ENCODE measurements at places on chromosomes 16 and 17. TPM values are rescaled to one million over a fixed set of nuclear protein-coding genes. Genes with fewer than 3 reads are reported as not detected.

DNA sequence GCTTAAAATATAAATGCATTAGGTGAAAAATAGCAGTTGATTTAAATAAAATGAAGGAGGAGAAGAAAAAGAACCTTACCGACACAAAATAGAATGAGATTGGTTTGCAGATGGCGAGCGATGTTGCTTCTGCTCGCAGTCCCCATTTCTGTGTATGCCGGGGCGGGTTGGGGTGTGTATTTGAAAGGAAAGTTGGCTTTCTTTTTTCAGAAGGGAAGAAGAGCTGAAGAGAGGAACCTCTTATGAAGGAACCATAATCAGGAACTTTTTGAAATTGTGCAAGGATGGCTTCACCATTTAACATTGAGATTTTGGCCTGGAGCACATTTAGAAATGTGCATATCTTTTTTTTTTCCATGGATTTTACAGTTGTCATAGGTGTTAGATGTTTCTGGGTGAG, at the start of gene IGSF6:
Gene IGSF6, minus strand, starts transcription at position 156 of the 400 bp plus-strand sequence. Its CDS starts 10 bp downstream, at position 146.
- H3K4me1 ChIP-seq, result peaks cover 14% of the 10 kb centered on the region
- no peak within 1 kb of the TSS for H3K27ac ChIP-seq
- peaks cover 13% of the 10 kb centered on the region for H3K36me3 ChIP-seq
- no peak within 1 kb of the TSS for H3K4me3 ChIP-seq

DNA sequence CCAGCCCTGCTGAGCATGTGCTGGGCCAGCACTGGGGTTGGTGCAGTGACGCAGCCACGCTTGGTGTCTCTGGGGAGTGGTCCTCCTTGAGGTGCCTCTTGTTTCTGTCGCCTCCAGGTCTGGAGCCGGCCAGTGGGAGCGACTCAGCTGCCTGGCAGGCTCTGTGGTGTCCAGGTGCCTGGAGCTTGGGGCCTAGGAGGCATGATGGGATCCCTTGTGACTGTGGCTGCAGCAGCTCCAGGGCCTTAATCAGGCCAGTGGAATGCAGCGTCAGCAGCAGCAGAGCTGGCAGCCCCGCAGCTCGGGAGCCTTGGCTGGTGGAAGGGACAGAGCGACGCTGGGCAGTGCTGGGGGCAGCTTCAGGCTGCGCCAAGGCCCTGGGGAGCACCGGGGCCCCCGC, 74.7 kb upstream of the CIBAR2 start:
- DNase-seq, result no peak
- H3K4me1 ChIP-seq, result no peaks in the 10 kb centered on the region
- peaks cover 27% of the 10 kb centered on the region for H3K36me3 ChIP-seq
- peak overlapping the region; percentile 55 for H3K27ac ChIP-seq
- no peak overlapping the region for H3K4me3 ChIP-seq

DNA sequence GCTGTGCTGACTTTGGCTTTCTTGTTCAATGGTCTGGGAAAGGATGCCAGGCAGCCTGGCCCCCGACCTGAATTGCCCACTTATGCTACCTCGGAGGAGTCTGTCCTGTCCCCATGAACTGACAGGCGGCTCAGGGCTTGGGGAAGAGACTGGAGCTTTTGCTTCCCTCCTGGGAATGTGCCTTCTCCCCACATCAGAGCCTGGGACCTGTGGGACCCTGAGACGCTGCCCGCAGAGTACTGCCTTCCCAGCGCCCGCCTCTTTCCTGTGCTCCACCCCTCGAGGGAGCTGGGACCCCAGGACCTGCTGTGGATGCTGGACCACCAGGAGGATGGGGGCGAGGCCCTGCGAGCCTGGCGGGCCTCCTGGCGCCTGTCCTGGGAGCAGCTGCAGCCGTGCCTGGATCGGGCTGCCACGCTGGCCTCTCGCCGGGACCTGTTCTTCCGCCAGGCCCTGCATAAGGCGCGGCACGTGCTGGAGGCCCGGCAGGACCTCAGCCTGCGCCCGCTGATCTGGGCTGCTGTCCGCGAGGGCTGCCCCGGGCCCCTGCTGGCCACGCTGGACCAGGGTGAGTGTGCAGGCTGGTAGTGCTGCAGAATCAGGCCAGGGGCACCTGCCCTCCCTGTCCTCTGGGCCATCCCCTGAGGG, 18.5 kb downstream of the FCSK start:
- no peaks in the 10 kb centered on the region for H3K27me3 ChIP-seq
- DNase-seq, result no peak
- H3K36me3 ChIP-seq, result peaks cover 59% of the 10 kb centered on the region
- H3K27ac ChIP-seq, result no peak overlapping the region
- no peak overlapping the region for H3K4me3 ChIP-seq

DNA sequence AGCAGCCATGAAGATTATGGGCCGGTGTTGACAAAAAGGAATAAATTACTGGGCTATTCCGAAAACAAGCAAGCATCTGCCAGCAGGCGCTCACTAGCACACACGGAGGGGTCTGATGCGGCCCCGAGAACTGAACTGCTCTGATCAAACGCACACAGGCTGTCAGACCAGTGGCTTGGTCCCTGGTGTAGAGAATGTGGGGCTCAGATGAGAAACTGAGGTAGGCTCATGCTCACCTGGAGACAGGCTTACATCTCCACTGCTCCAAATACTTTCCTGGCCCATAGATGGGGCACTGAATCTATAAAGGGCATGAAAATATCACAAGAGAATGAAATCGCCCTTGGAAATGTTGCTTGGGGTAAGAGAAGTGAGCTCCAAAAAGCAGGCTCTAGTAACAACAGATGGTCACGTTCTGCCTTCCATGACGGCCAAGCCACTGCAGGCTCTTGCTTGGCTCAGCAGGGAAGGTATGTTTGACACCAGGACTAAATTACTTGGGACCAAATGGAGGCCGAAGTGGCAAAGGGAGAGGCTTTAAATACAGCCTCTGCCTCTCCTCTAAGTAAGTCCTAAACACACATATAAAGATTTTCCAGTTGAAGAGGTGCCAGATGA, 5.4 kb downstream of the ABR start:
- H3K4me3 ChIP-seq, result no peak overlapping the region
- peak overlapping the region; percentile 1 for H3K27ac ChIP-seq
- no peak for DNase-seq
- H3K36me3 ChIP-seq, result no peaks in the 10 kb centered on the region
- peaks cover 41% of the 10 kb centered on the region for H3K4me1 ChIP-seq

Gene ARL5C
- not detected for total RNA-seq

Gene NUDT7
- total RNA-seq, result 6.8 TPM

Gene ADORA2B
- 0.26 TPM for total RNA-seq
